Right hindlimb (tissue), 1 donor: ENCODE measurements at places on chromosomes 12 and 14.

DNA sequence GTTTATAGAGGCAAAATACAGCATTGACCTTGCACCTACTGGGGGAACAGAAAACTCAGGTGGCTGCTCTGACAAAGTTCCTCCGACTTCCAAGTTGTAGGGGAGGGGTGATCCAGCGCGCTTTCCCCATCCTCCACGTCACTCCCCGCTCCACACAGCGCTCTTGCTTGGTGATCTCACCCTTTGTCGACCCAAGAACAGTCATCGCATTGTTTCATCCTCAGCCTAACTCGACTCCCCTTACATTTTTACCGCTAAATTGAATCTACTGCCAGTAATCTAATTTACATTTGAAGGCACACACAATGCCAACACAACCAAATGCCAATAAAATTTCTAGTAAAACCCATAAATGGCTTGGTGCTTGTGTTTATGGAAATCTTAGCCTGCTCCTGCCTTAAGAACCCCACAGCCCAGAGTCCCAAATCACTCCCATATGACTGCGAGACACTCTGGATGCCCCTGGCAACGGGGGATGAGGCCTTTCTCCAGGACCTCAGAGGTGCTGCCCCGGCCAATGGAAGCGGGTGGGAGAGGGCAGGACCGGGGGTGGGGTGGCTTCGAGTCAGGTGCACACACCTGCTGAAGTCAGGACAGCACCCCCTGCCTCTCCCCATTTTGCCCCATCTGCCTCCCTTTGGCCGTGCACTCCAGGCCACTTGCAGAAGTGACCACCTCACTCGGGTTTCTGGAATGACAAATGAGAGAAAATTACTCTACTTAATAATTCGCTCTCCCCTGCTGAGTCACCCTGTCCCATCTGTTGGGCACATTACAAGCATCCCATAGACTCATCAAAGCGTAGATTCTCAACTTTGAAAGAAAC, 98.2 kb upstream of the GSC start:
- peak; percentile 62 for DNase-seq

- DNase-seq, result no peak
Measured at GRCh38 chr12:91778091-91778832, 367.4 kb downstream of the BTG1 start.

- DNase-seq, result no peak
Measured at GRCh38 chr12:107443320-107444090, 242.1 kb upstream of the PWP1 start.

DNA sequence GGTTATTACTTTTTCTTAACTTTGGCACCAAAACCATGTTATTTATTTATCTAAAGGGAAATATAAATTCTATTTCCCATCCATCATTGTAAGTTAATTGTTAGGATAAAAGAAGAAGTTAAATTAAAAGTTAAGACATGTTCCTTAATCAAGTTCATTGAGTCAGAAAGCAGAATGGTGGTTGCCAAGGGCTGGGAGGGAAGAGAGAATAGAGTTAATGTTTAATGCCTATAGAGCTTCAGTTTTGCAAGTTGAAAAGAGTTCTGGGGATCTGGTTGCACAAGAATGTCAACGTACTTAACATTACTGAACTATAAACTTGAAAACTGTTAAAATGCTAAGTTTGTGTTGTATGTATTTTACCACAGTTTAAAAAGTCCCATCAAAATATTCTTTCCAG, 63.2 kb upstream of the NR2C1 start:
- no peak for DNase-seq

- DNase-seq, result no peak
Measured at GRCh38 chr14:99241325-99242010, 30.5 kb downstream of the BCL11B start.

DNA sequence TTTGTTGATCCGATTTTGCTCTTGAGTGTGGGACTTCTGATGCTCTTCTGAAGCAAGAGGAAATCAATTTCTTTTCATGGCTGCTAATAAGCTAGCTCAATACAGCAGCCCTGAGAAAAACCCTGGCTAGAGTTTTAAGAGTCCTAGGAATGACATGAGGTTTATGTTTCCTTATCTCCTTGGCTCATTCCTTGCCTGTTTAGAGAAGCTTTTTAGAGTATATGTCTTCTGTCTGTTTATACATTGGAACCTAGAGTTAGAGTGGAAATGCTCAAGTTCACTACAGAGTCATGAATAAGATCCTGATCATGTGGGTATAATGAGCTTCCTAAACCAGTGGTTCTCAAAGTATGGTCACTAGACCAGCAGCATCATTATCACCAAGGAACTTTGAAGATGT, 34.5 kb downstream of the SMOC1 start:
- no peak for DNase-seq

DNA sequence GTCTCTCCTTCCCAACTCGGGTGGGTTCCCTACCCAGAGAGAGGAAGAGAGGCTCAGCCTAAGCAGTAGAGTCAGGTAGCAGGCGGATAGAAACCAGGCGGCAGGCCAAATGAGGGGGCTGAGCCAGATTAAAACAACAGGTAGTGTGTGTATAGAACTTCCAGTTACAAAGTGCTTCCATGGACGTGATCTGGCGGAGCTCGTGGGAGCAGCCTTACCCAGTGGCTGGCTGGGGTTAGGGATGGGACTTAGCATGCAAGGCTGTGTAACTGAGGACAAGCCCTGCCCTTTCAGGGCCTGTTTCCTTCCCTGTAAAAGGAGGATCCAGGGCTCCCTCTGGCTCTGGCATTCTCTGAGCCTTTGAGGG, 8.3 kb downstream of the KRT80 start:
- no peak for DNase-seq

- DNase-seq, result peak; percentile 57
Measured at GRCh38 chr12:123237646-123238329, 4.6 kb downstream of the MTRFR start.

- no peak for DNase-seq
Measured at GRCh38 chr12:19338405-19338804, 100.9 kb upstream of the AEBP2 start.

- DNase-seq, result no peak
Measured at GRCh38 chr12:69476276-69477017, 6.3 kb downstream of the FRS2 start.

GRCh38 chr12:6214633-6215032, 14.4 kb downstream of the CD9 start:
- no peak for DNase-seq

DNA sequence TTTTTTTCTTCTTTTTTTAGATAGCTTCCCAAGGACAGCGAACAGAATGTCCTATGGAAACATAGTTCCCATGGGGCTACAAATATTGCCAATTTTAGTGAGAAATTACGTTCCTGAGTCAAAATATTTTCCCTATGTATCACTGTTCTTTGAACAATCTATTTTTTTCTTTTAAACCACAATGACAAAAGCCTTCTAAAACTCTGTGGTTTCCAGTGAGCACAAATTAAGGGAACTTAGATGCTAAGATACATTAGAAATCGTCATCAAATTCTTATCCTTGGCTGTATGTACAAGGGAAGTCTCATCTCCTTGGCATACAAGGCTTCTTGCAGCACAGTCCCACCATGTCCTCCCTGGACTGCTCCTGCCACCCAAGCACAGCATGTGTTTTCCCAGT, 17.9 kb downstream of the CPM start:
- no peak for DNase-seq

DNA sequence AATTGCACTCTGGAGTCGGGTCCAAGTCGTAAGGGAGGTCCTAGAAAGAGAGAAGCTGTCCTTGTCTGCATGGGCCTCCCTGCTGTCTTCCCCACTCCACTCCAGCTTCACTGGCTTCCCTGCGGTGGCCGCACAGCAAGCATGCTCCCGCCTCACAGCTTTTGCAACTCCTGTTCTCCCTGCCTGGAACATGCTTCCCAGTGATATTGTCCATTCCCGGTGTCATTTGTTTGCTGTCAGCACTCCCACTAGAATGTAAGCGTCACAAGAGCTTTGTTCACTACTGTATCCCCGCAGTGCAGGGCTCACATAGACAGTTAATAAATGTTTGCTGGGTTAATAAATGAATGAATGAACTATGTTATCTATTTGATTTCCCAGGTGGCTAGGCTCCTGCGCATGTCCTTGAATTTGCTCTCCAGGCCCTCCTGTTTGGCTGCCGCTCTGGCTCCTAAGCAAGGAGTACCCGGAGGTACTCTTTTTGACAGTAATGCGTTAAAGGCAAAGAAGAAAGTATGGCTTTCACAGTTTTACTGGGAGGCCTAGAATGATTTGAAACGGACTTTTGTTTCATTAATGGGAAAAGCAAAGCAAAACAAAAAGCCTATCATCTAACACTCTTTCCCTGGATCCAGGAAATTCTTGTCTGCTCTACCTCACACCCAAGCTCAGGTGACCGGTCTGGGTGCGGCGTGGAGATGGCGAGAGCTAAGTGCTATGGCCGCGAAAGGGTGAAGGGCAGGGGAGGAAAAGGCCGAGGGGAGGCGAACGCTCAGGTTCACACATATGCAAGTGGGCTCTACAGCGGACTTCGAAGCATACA, 6.2 kb upstream of the SLC7A7 start:
- peak; percentile 36 for DNase-seq

- DNase-seq, result no peak
Measured at GRCh38 chr12:69389831-69390230, 30.3 kb downstream of the YEATS4 start.

- no peak for DNase-seq
Measured at GRCh38 chr14:38994731-38995130, 108.3 kb downstream of the SEC23A start.

DNA sequence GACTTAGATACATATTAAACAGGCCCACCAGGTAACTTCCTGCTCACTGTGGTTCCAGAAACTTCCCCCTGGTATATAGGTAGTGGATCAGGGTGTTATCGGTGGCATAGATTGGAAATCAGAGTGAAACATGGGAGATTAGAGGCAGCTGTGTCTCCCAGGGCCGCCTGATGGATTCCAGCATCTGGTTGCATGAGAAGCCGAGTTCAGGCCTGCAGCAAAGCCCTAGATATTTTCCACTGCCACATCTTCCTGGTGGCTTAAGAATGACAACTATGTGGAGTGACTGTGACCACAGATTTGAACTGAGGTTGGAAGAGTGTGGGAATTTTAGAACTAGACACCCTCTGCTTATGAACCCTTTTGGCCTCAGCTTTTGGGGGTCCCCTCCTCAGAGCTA, 184.8 kb upstream of the NTF3 start:
- no peak for DNase-seq

DNA sequence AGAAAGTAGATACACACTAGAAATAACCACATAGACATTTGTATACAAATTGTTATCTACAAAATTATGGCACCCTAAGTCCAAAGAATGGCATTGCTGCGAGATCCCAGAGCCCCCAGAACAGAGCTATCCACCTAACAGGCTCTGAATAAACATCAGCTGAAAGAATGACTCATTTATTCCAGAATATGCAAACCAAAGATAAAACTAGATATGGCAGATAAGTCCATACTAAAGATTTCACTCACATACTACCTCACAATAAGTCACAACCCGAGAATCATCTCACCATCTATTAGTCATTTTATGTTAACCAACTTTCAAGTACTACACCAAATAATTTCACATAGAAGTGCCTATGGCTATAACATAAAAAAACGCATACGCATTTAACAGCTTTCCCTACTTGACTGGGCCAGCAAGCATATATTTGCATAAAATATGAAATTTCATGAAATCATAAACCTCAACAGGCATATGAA, 5.6 kb downstream of the CNIH1 start:
- no peak for DNase-seq

DNA sequence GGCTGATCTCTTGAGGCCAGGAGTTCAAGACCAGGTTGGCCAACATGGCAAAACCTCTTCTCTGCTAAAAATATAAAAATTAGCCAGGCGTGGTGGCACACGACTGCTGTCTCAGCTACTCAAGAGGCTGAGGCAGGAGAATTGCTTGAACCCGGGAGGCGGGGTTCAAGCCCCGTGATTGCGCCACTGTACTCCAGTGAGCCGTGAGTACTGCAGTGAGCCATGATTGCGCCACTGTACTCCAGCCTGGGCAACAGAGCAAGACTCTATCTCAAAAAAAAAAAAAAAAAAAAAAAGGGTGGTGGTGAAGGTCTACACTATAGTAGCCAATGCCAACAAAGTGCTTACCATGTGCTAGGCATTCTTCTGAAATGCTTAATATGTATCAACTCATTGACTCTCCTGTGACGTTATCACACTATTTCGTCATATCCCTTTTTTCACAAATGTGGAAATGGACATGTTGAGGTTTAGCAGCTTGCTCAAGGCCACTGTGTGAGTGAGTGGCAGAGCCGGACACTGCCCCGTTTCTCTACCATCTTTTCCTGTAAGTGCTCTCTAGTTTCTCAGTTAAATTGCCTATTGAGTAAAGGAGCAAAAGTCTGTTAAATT, 59.6 kb downstream of the GNS start:
- DNase-seq, result no peak

DNA sequence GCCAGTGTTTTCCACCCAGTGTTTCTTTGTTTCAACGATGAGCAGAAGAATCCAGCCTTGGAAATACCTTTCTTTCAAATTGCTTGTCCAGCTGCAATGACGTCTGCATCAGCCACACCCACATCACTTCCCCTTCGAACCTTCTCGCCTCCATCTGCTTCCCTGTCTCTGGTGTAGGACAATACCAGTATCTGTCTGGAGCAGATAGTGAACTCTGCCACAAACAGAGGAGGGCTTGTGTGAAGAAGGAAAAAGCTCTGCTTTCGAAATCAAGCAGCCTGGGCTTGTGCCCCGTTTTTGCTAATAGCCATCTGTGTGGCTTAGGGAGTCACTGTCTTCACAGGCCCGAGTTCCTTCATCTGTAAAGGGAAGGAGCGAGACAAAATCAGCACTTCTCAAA, 415.4 kb downstream of the ZFP36L1 start:
- peak; percentile 76 for DNase-seq

GRCh38 chr14:100587086-100587762, at the start of gene BEGAIN:
BEGAIN (minus strand) TSS chr14:100587417; CDS start chr14:100587290, 127 bp downstream.
- DNase-seq, result no peak

GRCh38 chr12:6950401-6950801, 755 bp upstream of the PTPN6 start:
- peak; percentile 12 for DNase-seq

DNA sequence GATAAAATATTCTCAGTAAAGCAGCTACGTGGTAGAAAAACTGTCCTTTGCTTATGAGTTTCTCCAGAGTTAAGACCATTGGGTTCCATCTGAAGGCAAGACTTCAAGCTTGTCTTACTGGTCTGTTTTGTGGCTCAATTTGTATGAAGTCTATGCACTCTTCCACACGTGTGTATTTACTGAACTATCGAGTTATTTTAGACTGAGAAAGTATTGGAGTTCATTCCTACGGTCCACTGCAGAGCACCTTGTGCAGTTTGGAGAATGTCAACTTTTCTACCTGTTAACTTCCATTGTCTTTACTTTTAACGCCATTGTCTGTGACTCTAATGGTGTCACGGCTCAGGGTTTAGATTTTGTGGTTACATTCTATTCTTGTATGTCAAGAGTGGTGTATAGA, 3.7 kb downstream of the HIF1A start:
- DNase-seq, result no peak

DNA sequence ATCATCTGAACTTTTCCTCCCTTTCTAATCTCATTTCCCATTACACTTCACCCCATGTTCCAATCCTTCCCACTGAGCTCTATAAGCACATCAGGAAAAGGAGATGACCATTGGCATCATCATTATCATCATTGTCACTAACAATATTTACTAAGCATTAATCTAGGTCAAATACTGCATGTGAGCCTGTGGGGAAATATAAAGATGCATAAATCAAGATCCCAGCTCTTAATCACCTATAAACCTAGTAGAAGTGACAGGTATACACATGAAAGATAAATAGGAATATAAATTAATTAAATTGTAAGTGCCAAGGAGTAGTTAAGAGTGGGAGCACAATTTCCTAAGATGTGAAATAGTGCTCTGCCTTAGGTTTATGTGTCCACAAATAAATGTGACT, 100.6 kb downstream of the OTOGL start:
- DNase-seq, result no peak
